ENCODE measurements at places on chromosomes 7 and 10.

- ATAC-seq: peak; percentile 69
Observed at GRCh38 chr10:27312854-27313253, 72.3 kb upstream of the ACBD5 start.

GRCh38 chr10:97748116-97748515 lies 11.2 kb downstream of the ZFYVE27 start:
- no peak for ATAC-seq

DNA sequence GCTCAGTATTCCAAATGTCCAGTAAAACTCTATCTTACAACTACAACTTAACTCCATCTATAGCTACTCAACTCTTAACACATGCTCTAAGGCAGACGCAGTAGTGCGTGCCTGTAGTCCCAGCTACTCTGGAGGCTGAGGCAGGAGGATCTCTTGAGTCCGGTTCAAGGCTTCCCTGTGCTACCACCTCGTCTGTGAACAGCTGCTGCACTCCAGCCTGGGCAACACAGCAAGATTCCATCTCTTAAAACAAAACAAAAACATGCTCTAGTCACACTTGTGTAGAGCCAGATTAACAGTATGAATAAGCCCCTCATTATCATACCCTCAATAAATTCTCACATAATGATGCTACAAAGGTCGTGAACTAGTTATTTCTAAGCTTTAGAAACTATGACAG lies 3.6 kb downstream of the BAZ1B start:
- no peak for ATAC-seq

- ATAC-seq: no peak
Observed at GRCh38 chr7:105337529-105337928, 51.2 kb downstream of the SRPK2 start.

DNA sequence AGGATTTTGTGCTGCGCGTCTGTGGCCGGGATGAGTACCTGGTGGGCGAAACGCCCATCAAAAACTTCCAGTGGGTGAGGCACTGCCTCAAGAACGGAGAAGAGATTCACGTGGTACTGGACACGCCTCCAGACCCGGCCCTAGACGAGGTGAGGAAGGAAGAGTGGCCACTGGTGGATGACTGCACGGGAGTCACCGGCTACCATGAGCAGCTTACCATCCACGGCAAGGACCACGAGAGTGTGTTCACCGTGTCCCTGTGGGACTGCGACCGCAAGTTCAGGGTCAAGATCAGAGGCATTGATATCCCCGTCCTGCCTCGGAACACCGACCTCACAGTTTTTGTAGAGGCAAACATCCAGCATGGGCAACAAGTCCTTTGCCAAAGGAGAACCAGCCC lies 3.3 kb downstream of the PIK3CG start:
- ATAC-seq: no peak

GRCh38 chr7:55157764-55158105 lies 138.9 kb downstream of the EGFR start:
- ATAC-seq: no peak

DNA sequence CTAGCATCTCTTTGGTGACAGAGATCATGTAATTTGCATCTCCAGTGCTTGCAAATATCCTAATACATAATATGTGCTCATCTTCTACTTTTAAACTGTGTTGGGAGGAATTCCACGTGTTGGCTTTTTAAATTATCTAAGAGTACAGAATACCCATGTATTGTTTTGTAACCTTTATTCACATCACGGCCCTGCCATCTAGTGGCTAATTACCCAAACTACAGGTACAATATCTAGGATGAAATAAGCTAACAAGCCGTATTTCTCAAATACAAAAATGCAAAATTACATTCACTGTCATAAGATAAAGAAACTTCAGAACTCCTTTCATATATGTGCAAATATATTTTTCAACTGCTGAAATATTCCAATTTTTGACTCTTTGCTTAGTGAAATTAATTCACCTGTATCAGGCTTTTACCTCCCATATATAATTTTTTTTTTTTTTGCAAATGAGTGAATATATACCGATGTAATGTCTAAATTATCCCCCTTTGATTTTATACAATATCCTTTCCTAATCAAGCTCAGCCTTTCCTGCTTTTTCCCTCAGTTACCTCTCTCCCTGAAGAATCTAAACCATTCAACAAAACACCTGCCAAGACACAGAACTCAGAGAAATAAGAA lies 30.3 kb upstream of the LSM8 start:
- no peak for ATAC-seq
